Ureter (tissue), 1 donor: ENCODE measurements at places on chromosomes 4 and X. TPM values are rescaled to one million over a fixed set of nuclear protein-coding genes. Genes with fewer than 3 reads are reported as not detected.

TKTL2 gene
- total RNA-seq: not detected

GRCh38 chr4:48018112-48018511, 1.5 kb downstream of the NIPAL1 start:
- DNase-seq: no peak

GRCh38 chrX:23756165-23756564, 13.1 kb upstream of the ACOT9 start:
- no peak for DNase-seq

RASL11B gene
- total RNA-seq: 14.5 TPM

GRCh38 chrX:19280636-19281035, 63.1 kb upstream of the PDHA1 start:
- no peak for DNase-seq

ZDHHC15 gene
- total RNA-seq: 1.8 TPM

STK32B gene
- total RNA-seq: 0.94 TPM

NPY2R gene
- not detected for total RNA-seq

- no peak for DNase-seq
Observed at GRCh38 chr4:71533121-71533520, 194.3 kb downstream of the SLC4A4 start.

DNA sequence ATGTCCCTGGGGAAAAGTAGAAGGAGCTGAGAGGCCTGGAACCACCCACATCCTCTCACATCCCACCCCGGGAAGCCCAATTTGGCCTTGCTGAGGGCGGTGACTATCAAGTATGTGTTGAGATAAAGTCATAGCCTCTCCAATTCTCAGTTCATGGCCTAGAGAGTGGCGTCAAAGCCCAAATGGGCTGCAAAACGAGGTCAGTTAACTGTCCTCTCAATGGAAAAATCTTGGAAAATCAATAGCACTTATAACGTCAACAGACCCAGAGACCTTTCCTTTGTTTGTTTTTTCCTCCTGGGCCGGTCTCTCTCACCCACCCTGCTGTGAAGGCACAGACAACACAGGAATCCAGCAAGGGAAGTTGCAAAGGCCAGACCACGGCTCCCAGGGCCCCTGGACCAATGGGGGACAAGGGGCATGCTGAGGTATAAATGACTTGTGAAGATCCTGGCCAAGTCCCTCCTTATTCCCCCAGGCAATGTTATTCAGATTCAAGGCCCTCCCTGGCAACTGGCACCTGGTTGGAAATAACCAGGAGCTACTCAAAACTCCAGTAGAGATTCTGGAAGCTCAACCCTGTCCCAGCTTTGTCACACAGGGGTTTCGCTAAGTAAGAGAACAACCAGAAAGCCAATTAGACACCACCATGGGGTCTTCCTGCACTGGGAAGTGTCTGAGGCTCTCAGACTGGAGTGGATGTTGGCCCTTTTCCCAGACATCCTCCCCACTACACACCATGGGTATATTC, 38.6 kb downstream of the TSC22D3 start:
- no peak for DNase-seq

- no peak for DNase-seq
Observed at GRCh38 chr4:165726831-165727230, 146.2 kb upstream of the TLL1 start.

PABPC1L2B gene
- not detected for total RNA-seq

EDA gene
- 4.8 TPM for total RNA-seq

DNA sequence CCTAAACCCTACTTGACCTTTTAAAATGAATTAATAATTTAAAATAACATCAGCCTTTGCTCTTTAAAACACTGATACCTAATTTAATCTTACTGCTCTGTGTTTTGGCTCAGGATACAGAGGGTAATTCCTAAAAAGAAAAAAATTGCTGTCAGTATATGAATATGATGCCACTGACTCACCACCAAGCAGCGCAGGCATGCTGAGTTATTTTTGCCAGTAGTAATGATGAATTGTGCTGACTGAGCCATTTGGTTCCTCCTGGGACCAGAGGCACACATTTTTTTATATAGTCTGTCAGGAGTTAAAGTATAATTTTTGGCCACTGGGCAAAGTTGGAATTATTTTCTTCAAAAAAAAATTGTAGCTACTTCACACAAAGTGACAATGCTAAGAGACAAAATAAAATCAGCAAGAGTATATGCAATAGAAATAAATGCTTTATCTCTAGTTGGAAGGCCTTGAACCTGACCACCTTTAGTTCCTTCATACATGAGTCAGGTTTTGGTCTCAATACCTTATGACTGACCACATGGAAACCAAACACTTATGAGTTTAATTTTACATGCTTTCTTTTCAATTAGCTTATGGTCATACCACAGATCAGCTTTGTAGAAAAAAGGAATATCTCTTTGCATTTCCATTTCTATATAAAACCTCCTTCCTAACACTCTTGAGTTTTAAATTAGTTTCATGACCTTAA, 115.1 kb downstream of the PPP3CA start:
- no peak for DNase-seq

CHRNA9 gene
- total RNA-seq: not detected

CLNK gene
- 0.31 TPM for total RNA-seq

- no peak for DNase-seq
Observed at GRCh38 chr4:188107931-188108843, 1.2 kb downstream of the TRIML2 start.

GRCh38 chrX:56733459-56734046, 4.5 kb downstream of the NBDY start:
- peak; percentile 61 for DNase-seq

DNA sequence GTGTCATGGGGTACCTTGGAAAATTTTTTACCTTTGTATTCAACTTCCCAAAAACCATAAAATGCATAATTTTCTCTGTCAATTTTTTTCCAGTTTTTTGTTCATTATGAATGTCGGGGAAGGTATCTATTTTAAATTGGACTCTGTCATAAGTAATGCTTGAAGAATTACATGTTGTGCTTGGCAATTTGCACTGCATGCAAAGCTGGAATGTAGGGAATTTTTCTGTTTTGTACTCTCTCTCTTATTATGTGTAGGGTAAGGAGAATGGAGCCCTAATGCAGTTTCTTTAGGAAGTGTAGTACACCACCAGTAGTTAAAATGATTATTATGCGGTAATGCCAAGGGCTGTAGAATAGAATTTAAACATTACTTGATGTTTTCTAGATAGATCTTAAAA, 137.7 kb upstream of the LIMCH1 start:
- DNase-seq: no peak

DTHD1 gene
- total RNA-seq: 1.1 TPM

GRCh38 chrX:138794246-138794645, 82.7 kb upstream of the FGF13 start:
- no peak for DNase-seq

GRCh38 chrX:391717-392574, 5.2 kb upstream of the PPP2R3B start:
- no peak for DNase-seq

GRCh38 chr4:5361968-5362367, 310.7 kb downstream of the STK32B start:
- DNase-seq: no peak

UTP14A gene
- total RNA-seq: 23.3 TPM

DNA sequence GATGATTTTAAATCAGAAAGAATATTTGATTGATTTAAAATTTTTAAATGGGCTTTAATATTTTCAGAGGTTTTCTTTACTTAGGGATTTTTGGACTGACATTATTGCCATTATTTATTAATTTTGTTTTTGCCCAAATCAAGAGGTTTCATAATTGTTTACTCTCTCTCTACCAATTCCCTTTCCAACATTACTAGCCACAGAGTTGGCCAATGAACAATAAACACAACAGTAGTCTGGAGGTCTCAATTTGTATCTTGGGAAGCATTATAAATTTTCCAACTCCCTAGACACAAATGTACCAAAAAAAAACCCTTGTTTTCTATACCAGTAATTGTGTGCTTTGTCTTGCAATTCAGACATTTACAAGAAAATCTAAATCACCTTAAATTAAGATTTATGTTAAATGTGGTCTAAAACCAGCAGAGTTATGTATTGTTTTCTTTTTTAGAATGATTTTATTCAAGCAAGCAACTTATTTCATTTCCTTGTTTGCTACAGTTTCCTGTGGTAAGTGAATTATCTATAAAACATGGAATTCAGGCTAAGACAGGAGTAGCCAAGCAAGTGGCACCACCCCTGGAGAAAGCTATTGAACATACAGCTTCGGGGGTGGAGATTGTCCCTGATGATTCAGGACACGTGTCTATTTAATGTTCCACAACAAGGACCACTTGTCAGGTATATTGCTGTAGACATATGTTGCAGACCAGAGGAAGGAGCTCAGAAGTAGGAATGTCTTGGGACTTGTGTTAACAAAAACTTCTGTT, 622 bp downstream of the KLKB1 start:
- no peak for DNase-seq

PNMA5 gene
- total RNA-seq: not detected

DNA sequence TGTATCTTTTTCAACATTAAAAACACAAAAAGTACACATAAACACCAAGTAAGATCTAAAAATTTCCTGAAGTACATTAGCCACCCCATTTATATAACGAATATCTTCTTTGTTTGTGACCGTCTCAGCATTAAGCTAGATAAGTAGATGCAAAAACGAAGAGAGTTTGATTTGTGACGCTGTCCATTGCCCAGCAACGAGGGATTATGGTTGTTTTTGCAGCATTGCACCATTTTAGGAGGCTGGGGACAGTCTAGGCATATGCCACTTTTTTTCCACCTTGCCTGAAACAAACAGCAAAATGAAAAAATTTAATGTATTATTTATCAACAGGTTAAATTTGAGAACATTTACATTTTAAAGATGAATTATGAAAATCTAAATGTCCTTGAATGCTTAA, 12.0 kb upstream of the IGSF1 start:
- no peak for DNase-seq

BCOR gene
- 41.3 TPM for total RNA-seq

DNA sequence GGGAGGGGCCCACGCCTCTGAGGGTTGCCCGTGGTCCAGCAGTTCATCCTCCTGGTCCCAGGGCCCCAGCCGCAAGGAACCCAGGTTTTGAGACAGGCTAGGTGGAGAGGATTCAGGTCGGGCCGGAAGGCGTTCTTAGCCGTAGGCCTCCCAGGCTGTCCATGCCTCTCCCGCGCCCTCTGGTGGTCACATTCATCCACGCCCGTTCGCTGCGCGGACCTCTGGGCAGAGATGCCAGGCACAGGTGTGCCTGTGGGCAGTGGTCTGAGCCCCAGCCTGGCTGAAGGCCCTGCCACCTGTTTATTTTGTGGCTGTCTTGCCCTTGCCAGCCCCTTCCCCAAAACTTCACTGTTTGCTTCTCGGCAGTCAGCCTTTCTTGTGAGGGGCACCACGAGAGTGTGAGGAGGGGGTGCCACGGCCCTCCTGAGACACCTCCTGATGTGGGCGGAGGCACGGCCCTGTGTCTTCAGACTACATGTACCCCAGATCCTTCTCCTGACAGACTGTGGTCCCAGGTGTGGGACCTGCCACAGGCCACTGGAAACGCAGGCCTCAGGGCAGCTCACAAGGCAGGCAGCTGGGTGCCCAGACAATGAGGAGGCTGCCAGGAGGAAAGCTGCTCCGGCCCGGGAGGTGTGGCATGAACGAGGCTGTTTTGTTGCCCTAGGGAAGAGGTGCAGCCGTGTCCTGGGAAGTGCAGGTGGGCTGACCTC, 5.0 kb downstream of the UVSSA start:
- DNase-seq: peak; percentile 91

- DNase-seq: no peak
Observed at GRCh38 chrX:21905953-21906352, 34.6 kb upstream of the SMS start.

MAGEB4 gene
- not detected for total RNA-seq

- no peak for DNase-seq
Observed at GRCh38 chr4:85779165-85779564, 304.2 kb downstream of the ARHGAP24 start.

DNA sequence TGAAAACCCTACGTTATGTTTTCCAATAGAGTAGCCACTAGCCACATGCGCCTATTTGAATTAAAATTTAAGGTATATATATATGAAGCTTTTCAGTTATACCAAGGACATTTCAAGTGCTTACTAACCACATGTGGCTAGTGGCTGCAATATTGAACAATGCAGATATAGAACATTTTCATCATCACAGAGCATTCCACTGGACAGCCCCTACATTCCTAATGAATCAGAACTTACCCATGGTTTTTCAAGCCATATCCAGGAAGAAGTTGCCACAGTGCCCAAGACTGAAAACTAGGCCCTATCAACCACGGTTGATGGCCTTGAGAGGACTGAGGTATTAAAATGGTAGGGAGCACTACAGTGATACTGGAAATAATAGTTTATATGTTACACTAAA, 29.7 kb downstream of the NEK1 start:
- DNase-seq: no peak

LNX1 gene
- total RNA-seq: 26.7 TPM

DNA sequence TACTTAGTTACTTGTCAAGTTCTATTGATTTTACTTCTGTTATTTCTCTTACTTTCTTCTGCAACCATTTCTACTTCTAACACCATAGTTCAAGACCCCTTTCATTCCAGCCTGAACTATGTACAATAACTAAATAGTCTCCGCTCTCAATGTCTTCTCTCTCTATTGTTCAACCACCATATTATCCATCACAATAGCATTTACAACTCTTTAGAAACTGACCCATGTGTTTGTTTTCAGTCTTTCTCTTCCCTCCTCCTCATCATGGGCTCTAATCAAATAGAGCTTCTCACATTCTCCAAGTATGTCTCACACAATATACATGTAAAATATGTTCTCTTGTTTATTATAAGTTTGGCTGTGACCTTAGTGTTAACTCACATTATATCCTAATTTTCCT, 143.6 kb downstream of the ZAR1 start:
- no peak for DNase-seq

EMCN gene
- total RNA-seq: 61.7 TPM

- no peak for DNase-seq
Observed at GRCh38 chr4:122163767-122164166, 11.6 kb downstream of the BLTP1 start.

NEK1 gene
- 19.3 TPM for total RNA-seq

GRCh38 chrX:82412858-82413257, 1095.2 kb upstream of the POU3F4 start:
- no peak for DNase-seq

GRCh38 chr4:182916483-182917181, 554 bp downstream of the DCTD start:
- peak; percentile 68 for DNase-seq

DNA sequence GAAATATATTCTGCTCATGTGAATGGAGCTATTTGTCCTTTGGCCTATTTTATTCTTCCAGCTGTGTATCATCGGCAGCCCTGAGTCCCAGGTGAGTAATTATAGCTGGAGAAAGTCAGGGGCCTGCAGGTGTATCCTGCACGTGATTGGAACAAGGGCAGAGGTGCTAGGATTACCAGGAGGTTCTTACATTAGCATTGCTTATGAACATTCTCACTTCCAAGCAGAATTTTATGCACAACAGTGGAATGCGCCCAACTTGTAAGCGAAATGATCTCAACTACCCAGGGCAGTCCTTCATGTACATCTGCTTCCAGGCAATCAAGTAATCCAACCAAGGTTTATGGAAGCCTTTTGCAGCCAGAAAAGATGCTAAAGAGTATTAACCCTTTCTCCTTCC, 68.9 kb upstream of the NRK start:
- no peak for DNase-seq
